ENCODE measurements at places on chromosomes 4 and X. TPM values are rescaled to one million over a fixed set of nuclear protein-coding genes. Genes with fewer than 3 reads are reported as not detected.

Gene TLR3
- total RNA-seq = 0.11 TPM

Gene FHIP1A
- 0.09 TPM for total RNA-seq

Gene AR
- total RNA-seq = not detected

- no peaks in the 10 kb centered on the region for H3K27me3 ChIP-seq
- H3K27ac ChIP-seq = no peak overlapping the region
- DNase-seq = no peak
- no peak overlapping the region for H3K4me3 ChIP-seq
Measured at GRCh38 chr4:37546586-37546985, 139.6 kb downstream of the RELL1 start.

DNA sequence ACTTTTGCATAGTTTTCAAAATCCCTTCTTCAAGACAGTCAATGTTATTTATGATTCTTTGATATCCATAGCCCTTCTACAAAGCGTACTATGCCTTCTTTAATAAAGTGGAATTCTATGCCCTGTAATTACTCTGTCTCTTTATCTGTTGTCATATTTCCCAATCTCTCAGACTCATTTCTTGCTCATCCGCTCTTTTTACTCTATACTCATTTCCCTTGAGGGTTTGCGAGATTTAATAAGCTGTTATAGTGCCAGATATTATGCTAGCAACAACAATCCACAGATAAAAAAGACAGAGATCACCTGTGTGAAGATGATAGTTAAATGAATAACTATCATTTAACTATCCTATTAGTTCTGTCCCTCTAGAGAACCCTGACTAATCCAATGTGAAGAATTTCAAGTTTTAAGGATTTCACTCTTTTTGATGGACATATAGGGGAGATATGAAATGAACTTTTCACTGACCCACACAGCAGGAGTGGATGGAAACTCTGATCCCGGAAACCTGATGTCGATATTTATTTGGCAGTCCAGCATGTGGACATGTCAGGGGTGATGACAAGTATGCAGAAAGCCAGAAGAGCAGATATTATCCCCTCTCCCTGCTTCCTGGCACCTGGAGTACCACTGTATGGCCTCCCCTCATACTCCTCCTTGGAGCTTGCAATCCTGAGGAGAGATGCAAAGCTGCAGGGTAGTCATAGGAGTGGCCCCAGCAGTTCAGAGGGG, 49.7 kb downstream of the TMEM156 start:
- DNase-seq = no peak
- H3K4me1 ChIP-seq = peaks cover under 1% of the 10 kb centered on the region
- no peak overlapping the region for H3K4me3 ChIP-seq
- no peak overlapping the region for H3K27ac ChIP-seq
